ENCODE measurements at places on chromosomes 12 and 14. TPM values are rescaled to one million over a fixed set of nuclear protein-coding genes. Genes with fewer than 3 reads are reported as not detected.

Gene ADAMTS20
- 0.41 TPM for total RNA-seq

Gene ADAM20
- 1.6 TPM for total RNA-seq

Gene LRRC10
- total RNA-seq: not detected

Gene GPR84
- total RNA-seq: not detected

Gene TMEM30B
- total RNA-seq: under 0.01 TPM

Gene GTF2H3
- total RNA-seq: 29.3 TPM

Gene DRAM1
- total RNA-seq: 0.82 TPM

Gene FAM90A1
- total RNA-seq: 0.41 TPM

Gene RNF41
- 53.0 TPM for total RNA-seq

Gene MGP
- 2.0 TPM for total RNA-seq

Gene RERGL
- total RNA-seq: 2.0 TPM

Gene DNAI7
- total RNA-seq: 3.7 TPM

Data from frontal cortex (tissue), 4 donors.